ENCODE measurements at places on chromosomes 6 and 20.
A peak's percentile ranks its signal among the peaks of the same experiment; 100 is the strongest.

GRCh38 chr6:54106727-54107126 lies 4.5 kb upstream of the MLIP start:
- DNase-seq: no peak

- no peak for DNase-seq
These were observed 292.1 kb downstream of the ADGB start for GRCh38 chr6:146890644-146891434.

DNA sequence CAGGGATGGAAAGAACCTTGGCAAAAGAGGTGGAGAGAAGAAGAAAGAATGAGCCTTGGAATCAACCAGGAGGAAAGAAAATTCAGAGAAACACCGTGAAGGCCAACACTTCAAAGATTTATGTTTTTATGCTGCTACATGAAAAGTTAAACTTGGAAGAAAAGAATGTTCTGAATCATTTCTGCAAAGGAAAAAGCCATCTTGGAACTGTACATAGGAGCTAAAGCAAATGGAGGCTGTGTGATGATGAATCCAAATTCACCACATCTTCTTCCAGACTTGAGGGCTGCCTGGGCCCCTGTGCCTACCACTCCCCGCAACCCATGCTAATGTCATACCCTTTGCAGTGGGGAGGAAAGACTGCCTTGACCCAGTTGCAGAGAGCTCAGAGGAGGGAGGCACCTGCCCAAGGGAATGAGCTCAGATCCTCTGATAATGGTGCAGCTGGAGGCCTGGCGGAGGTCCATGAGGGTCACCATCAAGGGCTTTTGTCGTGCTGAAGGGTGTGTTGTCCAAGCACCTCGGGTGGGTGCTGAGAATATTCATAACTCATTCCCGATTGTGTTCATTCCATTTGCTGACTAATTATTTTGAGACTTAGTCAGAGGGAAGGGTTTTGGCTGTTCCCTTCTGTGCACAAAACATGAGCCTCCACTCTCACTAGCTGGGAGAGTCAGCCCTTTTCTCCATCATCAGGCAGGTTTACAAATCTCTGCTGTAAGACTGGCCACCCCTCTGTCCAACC lies 245.8 kb upstream of the JAG1 start:
- no peak for DNase-seq

DNA sequence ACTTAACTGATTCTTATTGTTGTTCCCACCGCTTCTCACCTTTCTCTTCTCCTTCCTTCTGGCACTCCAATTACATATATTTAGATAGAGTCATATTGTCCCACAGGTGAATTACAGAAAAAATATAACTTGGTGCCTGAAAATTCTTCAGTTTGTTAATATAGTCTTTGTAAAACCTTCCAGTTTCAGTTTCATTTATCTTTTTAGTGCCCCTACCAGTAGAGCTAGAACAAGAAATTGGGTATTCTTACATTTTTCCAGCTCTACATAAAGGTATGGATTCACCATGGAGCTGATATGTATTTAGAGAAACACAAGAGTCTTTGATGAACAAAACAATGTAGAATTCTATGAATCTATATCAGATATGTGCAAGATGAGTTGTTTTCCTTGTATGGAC lies 10.7 kb downstream of the MANEA start:
- no peak for DNase-seq

DNA sequence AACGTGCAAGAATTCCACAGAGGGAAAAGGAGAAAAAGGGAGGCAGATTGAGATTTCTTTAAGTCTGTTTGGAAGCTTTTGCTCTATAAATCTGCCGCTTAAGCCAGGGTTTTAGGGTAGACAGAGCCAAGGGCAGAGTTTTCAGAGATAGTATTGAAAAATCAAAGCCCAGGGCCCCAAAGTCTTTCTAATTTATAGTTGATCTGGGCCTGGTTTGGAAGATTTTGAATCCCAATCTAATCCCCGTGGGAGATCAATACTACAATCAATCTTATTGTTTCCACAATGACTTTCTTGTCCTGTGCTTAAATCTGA lies 3.3 kb downstream of the BMP2 start:
- DNase-seq: no peak

DNA sequence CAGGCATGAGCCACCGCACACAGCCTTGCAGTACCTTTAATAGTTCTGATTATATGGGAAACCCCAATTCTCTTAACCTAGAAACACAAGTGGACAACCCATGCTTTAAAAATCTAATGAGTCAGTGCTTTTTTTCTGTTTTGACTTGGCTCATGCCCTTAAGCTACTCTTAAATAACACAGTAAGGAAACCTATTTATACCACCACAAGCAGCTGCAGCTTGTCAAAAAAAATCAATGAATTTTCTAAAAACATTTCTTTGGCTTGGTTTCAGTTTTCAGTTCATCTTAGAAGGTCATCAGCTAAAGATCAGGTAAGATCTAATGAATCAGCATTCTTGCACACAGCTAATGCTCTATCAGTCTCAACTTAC lies 124.1 kb upstream of the DST start:
- DNase-seq: no peak

GRCh38 chr20:57432862-57433491 lies 41.8 kb downstream of the RBM38 start:
- no peak for DNase-seq

GRCh38 chr20:21167261-21167660 lies 41.4 kb downstream of the KIZ start:
- no peak for DNase-seq

GRCh38 chr6:127342296-127342945 lies 988 bp downstream of the ECHDC1 start:
- peak; percentile 49 for DNase-seq

GRCh38 chr6:35078896-35079295 lies 62.2 kb downstream of the TCP11 start:
- DNase-seq: no peak

- no peak for DNase-seq
These were observed 21.2 kb downstream of the TGM2 start for GRCh38 chr20:38143646-38144554.

DNA sequence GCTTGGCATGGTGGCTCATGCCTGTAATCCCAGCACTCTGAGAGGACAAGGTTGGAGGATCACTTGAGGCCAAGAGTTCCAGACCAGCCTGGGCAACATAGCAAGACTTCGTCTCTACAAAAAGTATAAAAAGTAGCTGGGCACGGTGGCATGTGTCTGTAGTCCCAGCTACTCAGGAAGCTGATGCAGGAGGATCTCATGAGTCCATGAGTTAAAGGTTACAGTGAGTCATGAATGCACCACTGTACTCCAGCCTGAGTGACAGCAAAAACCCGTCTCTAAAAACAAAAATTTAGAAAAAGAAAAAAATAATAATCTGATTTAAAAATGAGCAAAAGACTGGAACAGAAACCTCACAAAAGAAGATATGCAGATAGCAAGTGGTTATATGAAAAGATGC lies 279.7 kb downstream of the RNGTT start:
- DNase-seq: no peak
